ENCODE measurements at places on chromosomes 13 and 19.
A peak's percentile ranks its signal among the peaks of the same experiment; 100 is the strongest.

GRCh38 chr19:20247016-20247683 is 80.1 kb downstream of the ZNF486 start:
- DNase-seq = peak; percentile 34

DNA sequence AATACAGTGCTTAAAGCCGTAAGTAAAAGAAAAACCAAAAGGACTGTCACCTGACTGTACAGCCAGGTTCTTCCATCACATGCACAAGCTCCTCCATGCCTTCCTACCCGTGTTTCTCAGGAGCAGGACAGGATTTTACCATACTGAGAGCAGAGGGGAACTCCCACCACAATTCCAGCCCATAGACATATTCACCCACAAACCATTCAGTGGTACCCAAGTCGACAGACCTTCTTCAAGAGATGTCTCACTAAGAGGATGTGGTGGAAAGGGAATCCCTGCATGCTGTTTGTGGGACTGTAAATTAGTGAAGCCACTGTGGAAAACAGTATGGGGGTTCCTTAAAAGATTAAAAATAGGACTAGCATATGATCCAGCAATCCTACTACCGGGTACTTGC is 66.9 kb upstream of the DOCK9 start:
- DNase-seq = no peak

GRCh38 chr13:50636007-50636704 is 207.3 kb downstream of the DLEU7 start:
- DNase-seq = peak; percentile 43

DNA sequence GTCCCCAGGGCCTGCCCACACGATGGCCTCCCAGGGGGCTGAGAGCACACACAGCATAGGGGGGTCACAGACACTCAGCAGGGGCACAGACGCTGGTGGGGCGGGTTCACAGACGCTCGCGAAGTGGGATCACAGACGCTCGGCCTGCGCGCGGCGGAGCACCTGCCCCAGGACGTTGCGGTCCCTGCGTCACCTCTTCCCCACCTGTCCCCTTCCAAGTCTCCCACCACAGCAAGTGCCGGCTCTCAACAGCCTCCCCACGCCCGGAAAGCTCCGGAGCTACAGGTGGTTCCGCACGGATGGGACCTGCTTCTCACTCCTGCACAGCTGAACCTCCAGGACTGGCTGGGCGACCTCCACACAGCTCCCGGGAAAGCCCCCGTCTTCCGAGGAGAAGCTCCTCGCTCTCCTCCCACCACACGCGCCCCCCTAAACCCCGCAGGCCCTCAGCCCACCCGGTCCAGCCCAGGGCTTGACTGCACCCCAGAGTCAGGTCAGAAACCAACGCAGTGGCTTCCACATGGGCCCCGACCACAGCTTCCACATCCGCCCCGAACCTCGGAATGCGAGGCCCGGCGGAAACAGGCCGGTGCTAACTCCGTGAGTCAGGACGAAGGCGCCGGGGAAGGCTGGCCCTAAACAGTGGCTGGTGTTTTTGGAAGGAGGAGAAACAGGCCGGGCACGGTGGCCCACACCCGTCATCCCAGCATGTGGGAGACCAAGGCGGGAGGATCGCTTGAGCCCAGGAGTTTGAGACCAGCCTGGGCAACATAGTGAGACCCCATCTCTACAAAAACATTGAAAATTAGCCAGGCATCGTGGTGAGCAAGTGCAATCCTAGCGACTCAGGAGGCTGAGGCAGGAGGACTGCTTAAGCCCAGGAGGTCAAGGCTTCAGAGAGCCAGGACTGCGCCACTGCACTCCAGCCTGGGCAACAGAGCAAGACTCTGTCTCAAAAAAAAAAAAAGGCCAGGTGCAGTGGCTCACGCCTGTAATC is 16.5 kb downstream of the BTBD2 start:
- DNase-seq = no peak

GRCh38 chr19:17883627-17884410 is 12.1 kb downstream of the SLC5A5 start:
- DNase-seq = no peak
